ENCODE measurements at places on chromosomes 3 and 15.

DNA sequence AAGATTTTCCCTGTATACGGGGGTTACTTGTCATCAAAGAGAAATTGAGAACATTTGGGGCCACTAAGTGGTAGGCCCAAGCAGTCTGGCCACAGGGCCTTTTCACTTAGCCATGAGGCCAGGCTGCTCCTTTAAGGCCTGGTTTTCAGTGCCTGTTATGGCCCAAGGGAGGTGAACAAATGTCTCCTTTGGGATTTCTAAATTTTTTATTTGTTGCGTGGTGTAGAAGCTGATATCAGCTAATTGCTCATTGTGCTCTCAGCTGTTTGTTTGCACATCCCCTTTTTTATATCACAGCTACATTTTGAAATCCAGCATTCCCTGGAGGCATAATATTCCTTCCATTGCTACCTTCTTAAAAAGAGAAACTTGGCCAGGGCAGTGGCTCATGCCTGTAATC lies 48.5 kb downstream of the RLBP1 start:
- DNase-seq: no peak

DNA sequence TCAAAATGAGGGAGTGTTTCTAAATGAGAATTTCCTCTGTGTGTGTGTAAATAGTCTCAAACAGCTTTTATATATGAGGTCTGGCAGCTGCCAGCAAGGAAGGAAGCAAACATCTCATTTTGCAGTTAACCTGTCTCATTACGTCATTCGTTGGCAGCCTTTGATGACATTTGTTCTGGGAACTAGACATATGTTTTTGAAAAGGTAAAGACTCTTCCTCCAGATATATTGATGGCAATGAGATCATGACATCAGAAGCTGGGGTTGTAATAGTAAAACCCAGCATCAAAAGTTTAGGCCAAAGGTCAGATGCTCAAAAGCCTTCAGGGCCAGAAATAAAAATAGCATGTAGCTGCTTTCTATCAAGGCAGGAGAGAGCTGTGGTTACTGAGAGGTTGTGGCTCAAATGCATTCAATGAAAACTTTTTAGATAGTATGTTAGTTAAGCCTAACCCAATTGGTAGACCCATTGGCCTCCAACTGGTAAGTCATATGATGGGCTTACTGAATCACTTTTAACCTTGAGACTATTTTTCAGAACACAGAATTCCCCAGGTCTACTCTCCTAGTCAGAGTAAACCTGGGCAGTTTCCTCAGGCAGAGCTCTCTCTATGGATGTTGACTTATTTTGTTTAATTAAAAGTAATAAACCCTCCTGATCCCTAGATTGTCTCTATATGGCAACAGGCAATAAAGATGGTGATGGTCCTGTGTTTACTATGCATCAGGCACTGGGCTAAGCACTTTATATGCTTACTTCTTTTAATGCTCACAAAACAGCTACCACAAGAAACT lies 386.5 kb upstream of the CFAP20DC start:
- no peak for DNase-seq

GRCh38 chr3:189967254-189967865 lies 153.3 kb downstream of the P3H2 start:
- DNase-seq: no peak

- DNase-seq: no peak
Observed at GRCh38 chr3:48926425-48927392, 8.1 kb downstream of the ARIH2 start.

GRCh38 chr15:100141311-100142001 lies 200.3 kb downstream of the ADAMTS17 start:
- DNase-seq: no peak

- no peak for DNase-seq
Observed at GRCh38 chr3:170862618-170863374, 7.2 kb downstream of the RPL22L1 start.

Measured in activated naive CD8-positive, alpha-beta T cell treated with anti-CD3 and anti-CD28 coated beads, Interleukin-2, amount 10 ng/mL, durations not matched to agents 7 days and 5 days (primary cell).